ENCODE measurements at places on chromosomes 16 and 17.

GRCh38 chr17:15516150-15516549 lies 47.1 kb downstream of the TVP23C start:
- DNase-seq: no peak

GRCh38 chr16:72112906-72113615 lies 19.4 kb downstream of the DHX38 start:
- DNase-seq: no peak

DNA sequence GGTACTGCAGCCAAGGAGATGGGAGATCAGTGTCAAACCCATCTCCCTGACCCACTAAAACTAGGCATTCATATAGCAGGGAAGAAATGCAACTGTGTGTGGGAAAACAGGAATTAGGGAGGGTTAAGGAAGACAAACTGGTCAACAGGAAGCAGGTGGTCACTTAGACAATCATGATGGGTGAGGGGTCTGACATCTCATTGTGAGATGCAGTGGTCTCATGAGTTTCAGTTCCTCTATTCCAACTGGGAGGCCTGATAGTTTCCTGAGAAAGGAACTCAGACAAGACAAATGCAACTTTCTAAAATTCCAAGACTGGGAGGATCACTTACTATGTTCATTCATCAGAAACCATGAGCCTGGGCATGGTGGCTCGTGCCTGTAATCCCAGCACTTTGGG lies 361.4 kb upstream of the C16orf82 start:
- DNase-seq: no peak

DNA sequence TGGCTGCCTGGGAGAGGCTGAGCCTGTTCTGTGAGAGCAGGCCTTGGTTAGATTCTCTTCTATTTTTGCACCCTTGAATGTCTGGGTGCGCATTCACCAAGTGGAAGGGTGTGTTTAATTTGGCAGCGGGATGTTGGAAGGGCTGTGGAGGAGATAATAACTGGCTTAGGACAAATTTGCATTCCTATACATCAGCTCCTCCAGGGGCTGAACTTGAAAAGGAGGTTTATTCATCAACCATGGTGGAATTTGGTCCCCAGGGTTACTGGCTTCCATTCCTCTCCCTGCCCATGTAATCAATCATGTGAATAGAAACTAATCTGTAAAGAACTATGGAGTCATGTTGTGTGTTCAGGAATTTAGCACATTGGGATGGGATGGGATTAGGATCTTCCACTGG lies 100.2 kb upstream of the FOXF1 start:
- DNase-seq: no peak

- no peak for DNase-seq
Observed at GRCh38 chr17:72004011-72004427, 116.8 kb upstream of the SOX9 start.

GRCh38 chr16:12551946-12552345 lies 251.7 kb downstream of the CPPED1 start:
- no peak for DNase-seq

DNA sequence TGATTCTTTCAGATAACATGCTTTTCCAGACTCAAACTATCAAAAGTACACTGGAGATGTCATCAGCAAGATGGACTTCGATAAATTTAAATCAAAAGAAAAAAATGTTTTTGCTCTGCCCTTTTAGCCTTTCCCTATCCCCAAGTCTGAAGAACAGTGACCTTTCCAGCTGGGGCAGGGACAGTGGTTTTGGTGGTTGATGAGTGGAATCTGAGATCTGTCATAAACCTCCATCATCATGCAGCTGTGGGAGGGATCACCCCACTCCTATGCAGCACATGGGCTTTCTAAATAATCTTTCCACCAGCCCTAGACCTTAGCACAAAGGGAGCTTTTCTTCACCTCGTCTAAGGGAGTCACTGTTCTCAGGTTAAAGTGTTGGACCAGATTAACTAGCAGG lies 869.5 kb upstream of the SOX9 start:
- no peak for DNase-seq

DNA sequence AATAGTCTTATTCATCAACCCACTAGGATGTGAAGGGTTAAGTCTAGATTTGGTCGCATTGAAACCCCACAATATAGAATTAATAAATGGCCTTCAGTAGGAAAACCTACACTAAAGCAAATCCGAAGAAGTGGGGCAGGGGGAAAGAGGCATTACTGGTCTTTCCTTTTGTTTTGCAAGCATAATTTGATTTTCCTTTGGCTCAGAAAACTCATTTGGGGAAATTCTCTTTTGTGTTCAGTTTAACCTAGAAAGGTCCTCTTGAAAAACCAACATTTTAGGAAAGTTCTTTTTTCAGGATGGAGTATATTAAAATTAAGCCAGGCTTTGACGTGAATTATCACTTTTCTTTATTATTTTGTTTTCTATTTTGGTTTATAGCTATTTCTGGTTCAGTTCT lies 31.7 kb downstream of the ERCC4 start:
- DNase-seq: no peak

DNA sequence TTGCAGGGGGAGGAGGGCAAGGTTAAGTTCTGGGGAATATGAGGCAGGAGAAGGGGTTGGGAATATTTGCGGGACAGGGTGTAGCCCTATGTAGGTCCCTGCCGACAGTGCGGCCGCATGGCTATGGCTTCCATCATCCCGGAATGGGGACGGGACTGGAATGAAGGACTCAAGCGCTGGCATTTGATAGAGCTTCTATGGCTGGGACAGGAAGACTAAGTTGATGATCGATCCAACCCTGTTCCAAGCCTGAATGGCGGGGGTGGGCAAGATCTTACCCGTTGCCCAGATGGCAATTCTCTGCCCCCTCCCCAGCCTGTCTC lies 47.1 kb downstream of the SRCIN1 start:
- DNase-seq: no peak

DNA sequence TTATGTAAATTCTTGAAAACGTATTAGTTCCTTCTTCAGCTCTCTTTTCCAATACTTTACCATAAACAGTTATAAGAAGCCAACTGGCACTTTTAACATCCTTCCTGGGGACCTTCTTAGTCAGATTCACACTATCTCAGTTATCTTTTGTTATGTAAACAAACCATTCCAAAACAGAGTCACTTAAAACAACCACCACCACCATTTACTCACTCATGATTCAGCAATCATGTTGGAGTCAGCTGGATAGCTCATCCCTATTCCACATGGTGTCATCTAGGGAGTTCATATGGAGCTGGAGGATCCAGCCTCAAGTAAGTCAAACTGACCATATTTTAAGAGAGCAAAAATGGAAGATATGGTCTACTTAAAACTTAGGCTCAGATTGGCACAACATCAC lies 240.3 kb upstream of the IRX3 start:
- no peak for DNase-seq

GRCh38 chr16:4344983-4345835 lies 5.9 kb downstream of the PAM16 start:
- DNase-seq: peak; percentile 24

GRCh38 chr17:13044572-13045065 lies 26.8 kb upstream of the ELAC2 start:
- DNase-seq: peak; percentile 41

DNA sequence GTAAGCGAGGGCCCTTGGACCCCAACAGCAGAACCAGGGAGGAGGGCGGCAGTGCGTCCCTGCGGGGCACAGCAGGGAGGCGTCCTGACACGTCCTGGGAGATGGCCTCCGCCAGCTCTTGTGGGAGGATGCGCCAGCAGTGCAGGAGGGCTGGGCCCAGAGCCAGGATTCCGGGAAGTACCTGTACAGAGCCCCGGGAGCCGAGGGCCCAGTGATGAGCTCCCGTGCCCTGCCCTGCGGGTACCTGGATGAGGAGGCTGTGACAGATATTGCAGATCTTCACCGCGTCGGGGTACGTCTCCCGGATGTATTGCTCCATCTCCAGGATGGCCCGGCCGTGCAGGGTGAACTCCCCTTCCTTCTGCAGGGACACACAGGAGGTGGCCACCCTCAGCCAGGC lies 23.1 kb downstream of the KDM8 start:
- no peak for DNase-seq

DNA sequence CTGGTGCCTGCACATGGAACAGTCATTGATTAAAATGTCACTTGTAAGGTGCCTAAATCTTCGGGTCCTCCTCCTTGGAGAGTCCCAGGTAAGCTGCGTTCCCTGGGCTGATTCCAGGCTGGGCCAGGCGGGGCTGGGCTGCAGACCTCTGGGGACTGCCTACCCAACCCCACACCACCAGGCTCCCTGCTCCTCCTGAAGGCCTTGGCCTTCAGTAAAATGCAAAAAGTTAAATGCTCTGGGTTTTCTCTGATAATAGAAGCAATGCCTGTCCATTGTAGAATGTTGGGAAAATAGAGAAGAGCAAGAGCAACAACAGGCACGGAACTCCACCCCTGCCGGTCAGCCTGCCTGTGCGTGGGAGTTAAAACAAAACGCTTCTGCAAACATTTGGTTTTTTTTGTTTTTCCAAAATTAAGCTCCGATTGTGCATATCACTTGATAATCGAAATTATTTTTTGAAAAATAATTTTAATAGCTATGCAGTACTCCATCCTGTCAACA lies 363.9 kb downstream of the SEC14L1 start:
- no peak for DNase-seq

GRCh38 chr16:64629622-64630021 lies 492.2 kb downstream of the CDH11 start:
- no peak for DNase-seq

GRCh38 chr16:68310437-68310773 lies 341 bp downstream of the SLC7A6OS start:
- no peak for DNase-seq

GRCh38 chr16:51430716-51431369 lies 279.8 kb upstream of the SALL1 start:
- DNase-seq: no peak

DNA sequence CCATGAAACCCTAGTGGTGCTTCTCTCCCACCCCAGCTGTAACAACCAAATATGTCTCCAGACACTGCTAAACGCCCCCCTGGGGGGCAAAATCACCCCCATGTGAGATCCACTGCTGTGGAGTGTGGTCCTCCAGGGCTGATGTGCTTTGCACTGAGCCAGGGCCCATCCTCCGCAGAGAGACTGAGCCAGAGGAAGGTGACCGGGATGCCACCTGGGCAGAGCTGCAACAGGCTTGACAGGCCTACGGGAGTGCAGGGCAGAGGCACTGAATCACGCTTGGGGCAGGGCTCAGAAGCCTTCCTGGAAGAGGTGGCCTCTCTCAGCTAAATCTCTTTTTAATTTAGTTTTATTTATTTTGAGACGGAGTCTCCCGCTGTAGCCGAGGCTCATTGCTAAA lies 4.4 kb downstream of the GJD3 start:
- DNase-seq: no peak

GRCh38 chr17:8019166-8019565 lies 16.8 kb downstream of the GUCY2D start:
- DNase-seq: no peak

DNA sequence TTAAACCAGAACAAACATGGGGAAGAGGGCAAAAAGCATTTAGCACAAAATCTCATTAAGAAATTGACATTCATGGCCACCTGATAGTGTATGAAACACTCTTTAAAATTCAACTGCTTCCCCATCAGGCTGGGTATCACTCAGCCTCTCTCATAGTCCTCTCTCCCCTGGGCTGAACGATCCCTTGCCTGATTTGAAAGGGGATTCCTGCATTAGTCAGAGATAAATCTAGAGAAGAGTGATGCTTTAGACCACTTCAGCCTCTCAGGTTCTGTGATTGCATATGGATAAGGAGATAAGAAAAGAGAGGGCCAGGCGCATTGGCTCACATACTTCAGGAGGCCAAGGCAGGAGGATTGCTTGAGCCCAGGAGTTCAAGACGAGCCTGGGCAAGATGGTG lies 280.0 kb downstream of the SOX9 start:
- DNase-seq: no peak

DNA sequence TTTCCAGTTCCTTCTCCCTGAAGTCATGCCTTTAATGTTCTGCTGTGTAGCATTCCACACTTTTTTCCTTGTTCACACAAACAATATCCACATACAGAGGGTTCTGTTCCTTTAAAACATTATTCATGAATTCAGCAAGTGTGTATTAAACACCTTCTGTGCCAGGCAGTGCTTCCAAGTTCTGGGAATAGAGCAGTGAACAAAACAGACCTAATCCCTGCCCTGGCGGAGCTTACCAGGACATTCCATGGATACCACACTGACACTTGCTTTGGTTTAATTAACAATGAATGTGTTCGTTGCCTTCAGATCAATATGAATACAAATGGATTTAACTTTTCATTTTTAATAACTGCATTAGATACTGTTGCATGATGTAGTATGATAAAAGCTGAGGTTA lies 57.9 kb upstream of the CLEC19A start:
- DNase-seq: peak; percentile 27

DNA sequence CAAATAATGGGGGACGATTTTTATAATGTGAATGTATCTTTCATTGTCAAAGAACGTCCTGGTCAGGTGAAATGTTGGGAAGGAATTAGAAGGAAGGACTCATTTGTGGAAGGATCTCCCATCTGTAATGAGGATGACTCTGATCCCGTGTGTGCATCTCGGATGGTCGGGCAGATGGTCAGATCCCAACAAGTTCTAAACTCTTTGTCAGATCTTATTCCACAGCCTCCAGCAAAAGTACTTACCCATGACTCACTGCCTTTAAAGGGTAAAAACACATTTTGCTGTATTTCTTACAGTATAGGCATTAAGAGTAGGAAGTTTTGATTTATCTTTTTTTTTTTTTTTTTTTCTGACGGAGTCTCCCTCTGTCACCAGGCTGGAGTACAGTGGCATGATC lies 539 bp upstream of the KRTAP4-8 start:
- DNase-seq: no peak

DNA sequence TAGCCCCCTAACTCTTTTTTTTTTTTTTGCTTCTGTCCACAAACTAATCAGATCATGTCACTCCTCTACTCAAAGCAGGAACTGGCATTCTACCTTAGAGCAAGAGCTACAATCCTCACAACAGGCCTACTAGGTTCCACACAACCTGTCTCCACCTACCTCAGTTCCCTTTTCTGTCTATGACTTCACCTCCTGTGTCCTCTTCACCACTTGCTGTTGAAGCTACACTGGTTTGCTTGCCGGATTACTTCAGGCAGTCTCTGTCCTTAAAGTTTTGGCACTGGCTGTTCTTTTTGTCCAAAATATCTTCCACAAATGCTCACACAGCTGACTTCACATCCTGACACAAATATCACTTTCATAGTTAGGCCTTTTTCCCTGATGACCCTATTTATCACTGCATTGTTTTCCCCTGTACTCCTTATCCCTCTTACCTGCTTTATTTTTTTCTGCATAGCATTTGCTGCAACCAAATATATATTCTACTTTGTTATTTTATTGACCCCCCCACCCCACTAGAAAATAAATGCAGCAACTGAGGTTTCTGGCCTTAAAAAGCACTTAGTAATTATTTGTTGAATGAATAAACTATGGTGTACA lies 72.0 kb downstream of the KANSL1 start:
- no peak for DNase-seq

GRCh38 chr17:40588552-40588951 lies 23.3 kb upstream of the CCR7 start:
- DNase-seq: no peak
